Karpas-422 (cell line): ENCODE measurements at places on chromosomes 4 and X. TPM values are rescaled to one million over a fixed set of nuclear protein-coding genes. Genes with fewer than 3 reads are reported as not detected.
A peak's percentile ranks its signal among the peaks of the same experiment; 100 is the strongest.

DNA sequence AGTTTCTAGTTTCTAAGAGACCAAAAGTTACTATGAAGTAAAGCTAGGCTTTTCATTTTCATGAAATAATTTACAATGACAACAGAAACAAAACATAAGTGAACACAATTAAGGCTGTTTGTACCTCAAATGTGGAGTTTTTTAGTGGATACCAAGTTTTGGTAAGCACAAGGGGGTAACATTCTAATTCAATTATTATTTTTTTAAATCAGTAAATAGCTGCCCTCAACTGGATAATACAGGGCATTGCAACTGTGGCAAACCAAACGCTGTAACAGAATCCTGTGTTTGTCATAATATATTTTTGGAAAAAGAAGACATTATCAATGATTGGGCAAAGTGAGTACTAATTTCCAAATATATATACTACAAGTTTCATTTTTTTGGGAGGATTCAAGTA is 150.3 kb downstream of the FBXW7 start:
- H3K4me1 ChIP-seq, result no peaks in the 10 kb centered on the region
- H3K4me3 ChIP-seq, result no peak overlapping the region
- no peak overlapping the region for H3K27ac ChIP-seq
- DNase-seq, result peak; percentile 49
- H3K27me3 ChIP-seq, result no peaks in the 10 kb centered on the region

GRCh38 chr4:168515222-168516011 is 18.6 kb downstream of the PALLD start:
- H3K4me1 ChIP-seq, result no peaks in the 10 kb centered on the region
- no peaks in the 10 kb centered on the region for H3K36me3 ChIP-seq
- no peak overlapping the region for H3K4me3 ChIP-seq
- DNase-seq, result no peak
- no peak overlapping the region for H3K27ac ChIP-seq
- H3K27me3 ChIP-seq, result no peaks in the 10 kb centered on the region

Gene FNIP2
- total RNA-seq, result 0.04 and 0.56 TPM in 2 replicates

DNA sequence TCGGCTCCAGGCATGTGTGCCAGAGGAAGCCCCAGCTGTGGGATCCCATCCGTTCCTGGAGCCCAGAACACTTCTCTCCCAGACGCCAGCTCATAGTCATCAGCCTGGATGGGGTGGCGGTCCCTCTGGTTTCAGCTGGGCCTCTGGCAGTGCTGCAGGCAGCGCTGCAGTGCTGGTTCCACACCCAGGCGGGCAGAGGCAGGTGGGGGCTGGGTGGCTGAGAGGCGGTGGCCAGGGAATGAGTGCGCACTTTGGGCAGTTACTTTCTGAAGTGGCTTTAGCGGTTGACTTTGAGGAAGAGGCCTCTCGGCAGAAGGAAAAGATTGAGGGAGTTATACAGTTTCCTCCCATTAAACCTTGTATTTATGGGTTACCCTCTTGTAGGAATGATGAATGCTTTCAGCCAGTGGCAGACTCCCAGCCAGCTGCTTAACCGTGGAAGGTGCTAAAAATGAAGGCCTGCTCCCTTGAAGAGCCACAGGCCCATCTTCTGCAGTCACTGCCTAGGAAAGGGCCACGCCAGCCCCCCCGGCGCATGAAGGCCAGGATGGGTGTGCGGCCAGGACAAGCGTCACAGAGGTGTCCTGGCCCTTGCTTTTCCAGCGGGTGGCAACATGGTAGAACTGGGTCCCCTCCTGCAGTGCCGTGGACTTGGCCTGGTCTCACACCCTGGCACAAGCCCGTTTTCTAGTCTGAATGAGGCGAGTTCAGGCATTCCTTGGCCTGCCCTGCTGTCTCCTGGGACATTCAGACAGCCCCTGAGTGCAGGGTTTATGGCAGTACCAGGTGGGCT is 9.9 kb downstream of the TADA2B start:
- H3K4me3 ChIP-seq, result no peak overlapping the region
- no peak for DNase-seq
- H3K36me3 ChIP-seq, result peaks cover 3% of the 10 kb centered on the region; the same call in 1 of the 2 replicates
- no peak overlapping the region for H3K27ac ChIP-seq

Gene SHOX
- total RNA-seq, result 0.36 TPM in 1 of 2 replicates, not detected in the other

GRCh38 chrX:147476008-147476407 is 435.7 kb upstream of the FMR1 start:
- DNase-seq, result peak; percentile 67
- H3K4me3 ChIP-seq, result no peak overlapping the region
- H3K27ac ChIP-seq, result no peak overlapping the region
- no peaks in the 10 kb centered on the region for H3K27me3 ChIP-seq

Gene UCHL1
- total RNA-seq, result 0.58 TPM in 1 of 2 replicates, not detected in the other

- H3K36me3 ChIP-seq, result no peaks in the 10 kb centered on the region
- no peaks in the 10 kb centered on the region for H3K27me3 ChIP-seq
- H3K4me3 ChIP-seq, result no peak overlapping the region
- no peak for DNase-seq
- peaks cover 32% of the 10 kb centered on the region for H3K4me1 ChIP-seq
These were observed 4.8 kb downstream of the SH3BP2 start for GRCh38 chr4:2797545-2798305.

DNA sequence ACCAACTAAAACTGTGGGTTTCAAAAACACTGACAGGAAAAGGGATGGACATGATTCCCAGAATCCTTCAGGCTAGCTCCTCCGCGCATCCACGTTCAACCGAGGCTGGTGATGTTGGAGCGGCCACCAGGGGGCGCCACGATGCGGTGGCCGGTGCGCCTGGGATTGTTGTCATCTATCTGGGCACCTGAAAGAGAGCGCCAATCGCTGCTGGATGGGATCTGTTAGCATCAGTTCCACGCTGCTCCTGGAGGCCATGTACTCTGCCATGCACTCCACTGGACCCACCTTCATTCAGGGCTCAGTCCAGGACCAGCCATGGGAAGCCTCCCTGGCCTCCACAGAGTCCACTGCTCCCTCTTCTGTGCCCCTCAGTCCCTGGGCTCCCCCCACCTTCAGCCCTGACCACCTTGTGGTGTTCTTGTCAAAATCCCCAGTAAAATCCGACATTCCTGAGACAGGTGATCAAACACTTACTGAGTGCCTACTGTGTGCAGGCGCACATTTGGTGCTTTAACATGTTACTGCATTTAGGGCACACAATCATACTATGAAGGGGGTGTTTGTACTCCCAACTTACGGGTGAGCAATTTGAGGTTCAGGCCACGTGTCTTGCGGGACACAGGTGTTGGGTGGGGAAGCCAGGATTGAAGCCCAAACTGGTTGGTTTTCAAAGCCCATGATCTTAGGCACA is 71.1 kb downstream of the CRMP1 start:
- no peak overlapping the region for H3K4me3 ChIP-seq
- H3K27ac ChIP-seq, result no peak overlapping the region; the same call in 1 of the 2 replicates
- H3K36me3 ChIP-seq, result no peaks in the 10 kb centered on the region
- DNase-seq, result peak; percentile 81
- H3K27me3 ChIP-seq, result no peaks in the 10 kb centered on the region

Gene HEPH
- total RNA-seq, result not detected in 2 replicates

DNA sequence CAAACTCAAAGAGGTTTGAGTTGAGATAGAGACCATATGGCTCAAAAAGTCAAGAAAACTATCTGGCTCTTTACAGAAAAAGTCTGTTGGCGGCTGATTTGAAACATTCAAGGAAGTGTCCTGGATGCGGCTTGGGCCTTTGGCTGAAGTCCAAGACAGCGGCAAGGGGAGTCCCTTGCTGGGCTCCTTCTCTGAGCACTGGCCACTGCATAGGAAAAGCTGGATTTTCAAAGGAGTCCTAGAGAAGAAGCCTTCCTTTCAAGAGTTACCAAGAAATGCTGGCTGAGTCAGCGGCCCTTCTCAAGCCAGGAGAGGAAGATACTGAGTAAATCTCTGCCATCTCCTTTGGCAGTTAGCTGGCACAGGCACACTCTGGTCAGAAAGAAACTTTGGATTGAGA is 12.1 kb downstream of the APLN start:
- H3K4me3 ChIP-seq, result no peak overlapping the region
- H3K27me3 ChIP-seq, result no peaks in the 10 kb centered on the region
- DNase-seq, result no peak
- H3K36me3 ChIP-seq, result no peaks in the 10 kb centered on the region
- no peak overlapping the region for H3K27ac ChIP-seq

Gene ARMCX6
- 43.1 and 57.2 TPM in 2 replicates for total RNA-seq

- no peaks in the 10 kb centered on the region for H3K27me3 ChIP-seq
- no peak overlapping the region for H3K27ac ChIP-seq
- no peaks in the 10 kb centered on the region for H3K4me1 ChIP-seq
These were observed 235.6 kb downstream of the STIM2 start for GRCh38 chr4:27096142-27096824.

DNA sequence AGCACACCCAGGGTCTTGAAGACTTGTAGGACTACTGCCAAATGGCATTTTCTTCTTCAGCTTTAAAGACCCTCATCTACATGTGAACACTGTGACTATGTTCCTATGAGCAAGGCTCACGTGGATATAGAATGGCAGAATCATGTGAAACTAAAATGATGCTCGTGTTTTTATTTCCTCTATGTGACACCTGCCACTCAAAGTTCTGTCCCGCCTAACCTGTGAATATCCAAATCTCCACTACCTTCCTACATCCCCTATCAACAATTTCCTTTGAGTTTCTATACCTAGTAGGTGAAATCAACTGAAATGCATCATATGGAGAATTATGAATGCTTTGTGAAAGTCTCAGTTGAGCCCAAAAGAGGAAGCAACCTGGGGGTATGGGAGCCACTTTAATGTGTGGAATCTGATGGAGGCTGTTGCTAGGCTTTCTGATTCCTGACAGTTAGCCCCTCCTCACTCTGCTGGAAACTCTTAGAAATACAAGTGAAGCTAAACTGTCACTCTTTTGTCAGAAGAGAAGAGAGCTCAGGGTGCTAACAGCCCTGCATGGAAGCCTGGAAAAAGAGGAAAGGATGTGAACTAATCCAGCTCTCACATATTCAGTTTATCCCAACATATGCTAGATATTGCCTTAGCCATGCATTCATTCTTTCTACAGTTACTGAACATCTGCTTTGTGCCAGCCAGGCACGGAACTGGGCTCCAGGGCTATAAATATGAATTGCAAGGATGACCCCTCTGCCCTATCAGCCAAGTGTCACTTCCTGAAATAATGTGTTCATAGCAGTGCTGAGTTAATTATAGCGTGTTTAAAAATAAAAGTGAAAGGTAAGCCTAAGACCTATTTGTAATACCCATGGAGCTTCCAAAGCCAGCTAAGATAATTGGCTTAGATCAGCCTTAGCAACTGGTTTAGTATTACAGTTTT is 11.0 kb downstream of the LHFPL1 start:
- no peak overlapping the region for H3K27ac ChIP-seq
- H3K27me3 ChIP-seq, result no peaks in the 10 kb centered on the region
- no peaks in the 10 kb centered on the region for H3K4me1 ChIP-seq
- no peak overlapping the region for H3K4me3 ChIP-seq
- DNase-seq, result no peak
- no peaks in the 10 kb centered on the region for H3K36me3 ChIP-seq

DNA sequence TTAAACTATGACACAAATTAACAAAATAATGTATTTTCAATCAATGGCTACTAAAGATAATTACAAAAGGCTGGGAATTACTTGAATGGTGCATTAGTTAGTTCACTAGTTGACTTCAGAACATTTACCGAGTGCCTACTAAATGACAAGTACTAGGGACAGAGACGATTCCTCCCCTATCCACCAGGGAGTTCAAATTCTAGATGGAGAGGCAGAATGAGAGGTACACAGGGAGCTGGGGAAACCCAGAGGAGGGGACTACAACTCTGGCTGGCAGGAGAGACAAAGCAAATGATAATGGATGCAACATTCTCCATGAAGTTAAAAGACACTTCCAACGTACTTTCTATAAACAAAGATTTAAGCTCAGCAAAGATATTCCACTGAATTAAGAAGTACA is 43.1 kb upstream of the MCF2 start:
- H3K36me3 ChIP-seq, result no peaks in the 10 kb centered on the region
- no peak overlapping the region for H3K27ac ChIP-seq
- no peaks in the 10 kb centered on the region for H3K27me3 ChIP-seq
- H3K4me1 ChIP-seq, result no peaks in the 10 kb centered on the region
- no peak overlapping the region for H3K4me3 ChIP-seq

Gene PCYT1B
- total RNA-seq, result 0.04 and 0.18 TPM in 2 replicates

GRCh38 chr4:112593438-112594133 is 43.1 kb downstream of the ZGRF1 start:
- H3K27ac ChIP-seq, result no peak overlapping the region
- no peak for DNase-seq
- H3K4me1 ChIP-seq, result no peaks in the 10 kb centered on the region
- H3K36me3 ChIP-seq, result no peaks in the 10 kb centered on the region; the same call in 1 of the 2 replicates
- H3K27me3 ChIP-seq, result no peaks in the 10 kb centered on the region
- H3K4me3 ChIP-seq, result no peak overlapping the region

Gene ZAR1
- total RNA-seq, result not detected in 2 replicates

DNA sequence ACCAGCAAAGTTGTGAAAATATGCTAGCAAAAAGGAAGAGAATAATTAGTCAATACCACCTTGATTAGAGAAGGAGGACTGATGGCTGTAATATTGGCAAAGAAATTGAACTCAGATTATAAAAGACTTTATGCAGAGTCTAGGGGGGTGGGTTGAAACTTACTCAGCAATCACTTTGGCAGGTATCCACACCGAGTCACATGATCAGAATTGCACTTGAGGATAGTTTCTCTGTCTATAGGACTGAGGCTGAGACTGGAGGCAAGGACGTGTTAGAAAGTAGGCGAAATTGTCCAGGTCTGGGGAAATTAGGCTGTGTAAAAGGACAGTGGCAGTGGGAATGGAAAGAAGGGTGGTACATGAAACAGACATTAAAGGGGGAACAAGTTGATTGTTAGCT is 284.4 kb downstream of the ARHGAP24 start:
- no peaks in the 10 kb centered on the region for H3K36me3 ChIP-seq
- no peak overlapping the region for H3K4me3 ChIP-seq
- H3K27ac ChIP-seq, result no peak overlapping the region

DNA sequence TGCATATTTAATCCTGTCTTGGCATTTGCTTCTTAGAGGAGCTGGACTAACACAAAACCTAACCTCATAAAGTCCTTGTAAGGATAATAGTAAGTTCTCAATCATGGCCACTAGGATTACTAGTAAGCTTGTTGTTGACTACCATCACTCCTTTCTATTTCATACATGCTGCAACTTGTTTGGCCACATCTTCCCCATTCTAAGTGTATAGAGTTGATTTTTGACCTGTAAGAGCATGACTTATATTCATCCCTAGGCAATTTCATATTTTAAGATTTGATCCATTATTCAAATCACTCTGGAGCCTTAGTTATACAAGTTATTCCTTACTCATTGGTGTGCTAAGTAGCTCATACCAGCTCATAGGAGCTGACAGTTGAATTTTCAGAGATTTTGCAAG is 109.4 kb downstream of the EFHC2 start:
- no peak for DNase-seq
- H3K27me3 ChIP-seq, result no peaks in the 10 kb centered on the region
- no peak overlapping the region for H3K27ac ChIP-seq
- H3K36me3 ChIP-seq, result no peaks in the 10 kb centered on the region

Gene PHOX2B
- total RNA-seq, result not detected in 2 replicates

GRCh38 chr4:39933671-39934590 is 43.8 kb downstream of the PDS5A start:
- peaks cover 16% of the 10 kb centered on the region for H3K4me1 ChIP-seq
- DNase-seq, result no peak
- no peaks in the 10 kb centered on the region for H3K27me3 ChIP-seq
- H3K36me3 ChIP-seq, result no peaks in the 10 kb centered on the region

Gene USP51
- 1.4 and 2.2 TPM in 2 replicates for total RNA-seq
